ENCODE measurements at places on chromosomes 5 and 9.

GRCh38 chr5:141476132-141476911 lies 556 bp downstream of the PCDHGC3 start:
- H3K36me3 ChIP-seq = no peaks in the 10 kb centered on the region
- H3K4me3 ChIP-seq = peak overlapping the region; percentile 52
- peaks cover 46% of the 10 kb centered on the region for H3K27me3 ChIP-seq
- DNase-seq = no peak
- H3K4me1 ChIP-seq = peaks cover 27% of the 10 kb centered on the region
- H3K27ac ChIP-seq = no peak overlapping the region

DNA sequence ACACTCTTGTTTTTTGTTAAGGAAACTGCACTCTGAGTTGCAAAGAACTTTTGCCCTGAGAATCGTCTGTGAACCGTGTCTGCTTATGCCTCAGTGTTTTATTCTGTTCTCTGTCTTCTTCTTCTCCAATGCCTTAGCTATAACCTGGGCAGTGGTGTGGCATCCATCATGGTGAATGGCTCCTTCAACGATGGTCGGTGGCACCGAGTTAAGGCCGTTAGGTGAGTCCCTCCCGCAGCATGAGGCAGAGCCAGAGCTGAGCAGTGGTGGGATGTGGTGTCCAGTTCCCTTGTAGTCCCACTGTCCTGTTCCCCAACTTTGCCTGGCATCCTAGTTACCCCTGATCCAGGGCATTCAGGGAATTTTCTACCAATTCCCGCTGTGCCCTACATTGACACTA lies 98.3 kb downstream of the LIFR start:
- no peaks in the 10 kb centered on the region for H3K36me3 ChIP-seq
- peaks cover 26% of the 10 kb centered on the region for H3K4me1 ChIP-seq
- no peak for DNase-seq
- H3K27me3 ChIP-seq = peaks cover 78% of the 10 kb centered on the region

GRCh38 chr9:92992549-92992948 lies 45.2 kb downstream of the FGD3 start:
- DNase-seq = no peak
- H3K36me3 ChIP-seq = peaks cover 39% of the 10 kb centered on the region
- no peaks in the 10 kb centered on the region for H3K27me3 ChIP-seq
- H3K4me3 ChIP-seq = no peak overlapping the region

- H3K4me1 ChIP-seq = no peaks in the 10 kb centered on the region
- H3K27me3 ChIP-seq = no peaks in the 10 kb centered on the region
- H3K36me3 ChIP-seq = no peaks in the 10 kb centered on the region
Measured at GRCh38 chr5:143592648-143593047, 189.2 kb upstream of the NR3C1 start.

DNA sequence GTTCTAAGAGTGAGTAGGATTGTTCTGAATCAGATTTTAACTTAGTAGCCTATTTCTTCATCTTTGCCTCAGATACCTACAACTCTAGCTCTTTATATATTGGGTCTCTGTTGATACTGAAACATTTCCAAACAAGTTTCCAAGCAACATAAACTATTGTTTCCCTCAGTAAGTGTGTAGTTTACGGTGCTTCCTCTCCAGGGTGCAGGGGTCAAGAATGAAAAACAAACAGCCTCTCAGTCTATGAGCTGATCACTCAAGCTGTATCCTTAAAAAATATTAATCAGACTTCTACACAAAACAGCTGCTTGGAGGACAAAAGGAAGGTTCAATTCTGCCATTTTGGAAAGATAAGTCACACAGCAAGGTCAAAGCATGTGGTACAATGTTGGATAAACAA lies 75.0 kb downstream of the ADAMTS12 start:
- H3K27ac ChIP-seq = no peak overlapping the region
- no peaks in the 10 kb centered on the region for H3K4me1 ChIP-seq
- DNase-seq = no peak
- no peaks in the 10 kb centered on the region for H3K27me3 ChIP-seq

DNA sequence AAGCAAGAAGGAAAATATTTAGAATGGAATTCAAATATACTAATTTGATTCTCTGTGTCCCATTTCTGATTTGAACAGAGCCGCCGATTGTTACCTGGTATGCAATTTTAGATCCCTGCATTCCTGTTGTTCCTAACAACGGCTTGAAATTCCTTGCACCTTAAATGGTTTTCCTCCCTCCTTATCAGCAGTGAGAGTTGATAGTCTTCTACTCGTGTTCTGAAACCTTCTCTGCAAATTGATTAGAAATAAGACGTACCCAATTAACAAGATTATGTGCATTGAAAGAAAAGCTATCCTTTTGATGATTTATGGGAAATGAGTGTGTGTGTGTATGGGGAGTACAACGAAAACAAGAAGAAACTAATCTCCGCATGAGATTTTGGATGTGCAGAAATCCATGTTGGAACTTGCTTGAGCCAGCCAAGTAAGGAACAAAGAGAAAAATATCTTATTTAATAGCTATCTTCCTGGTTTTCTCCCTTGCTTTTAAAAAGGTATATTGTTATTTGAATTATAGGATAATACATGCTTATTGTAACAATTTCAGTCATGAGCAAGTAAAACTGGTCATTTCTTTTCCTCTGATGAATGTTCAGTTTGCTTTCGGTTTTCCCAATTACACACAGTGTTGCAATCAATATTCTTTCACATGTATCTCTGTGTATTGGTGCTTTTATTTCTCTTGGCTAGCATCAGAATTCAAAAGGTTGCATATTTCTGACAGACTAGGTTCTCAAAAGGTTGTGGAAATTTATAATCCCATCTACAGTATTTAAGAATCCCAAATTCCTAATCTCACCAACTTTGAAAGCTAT lies 211.1 kb upstream of the ACTBL2 start:
- no peak overlapping the region for H3K4me3 ChIP-seq
- no peaks in the 10 kb centered on the region for H3K36me3 ChIP-seq
- no peaks in the 10 kb centered on the region for H3K27me3 ChIP-seq
- no peak for DNase-seq
- H3K4me1 ChIP-seq = no peaks in the 10 kb centered on the region

DNA sequence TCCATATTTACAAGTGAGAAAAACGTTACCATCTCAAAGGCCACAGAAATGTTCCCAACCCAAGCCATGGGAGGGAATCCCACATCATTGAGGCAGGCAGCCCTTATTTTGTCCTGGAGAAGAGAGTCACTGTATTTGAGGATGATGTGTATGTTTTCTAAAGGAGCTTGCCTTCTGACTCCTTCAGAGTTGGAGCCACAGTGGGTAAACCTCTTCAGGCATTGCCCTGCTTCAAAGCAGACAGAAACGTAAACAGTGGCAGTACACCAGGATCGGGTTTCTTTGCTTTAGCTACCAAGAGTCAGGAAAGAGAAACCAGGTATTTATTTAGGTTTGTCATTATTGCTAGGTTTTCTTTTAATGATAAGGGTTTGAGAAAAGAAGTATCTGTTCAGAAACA lies 45.7 kb downstream of the MUSK start:
- H3K4me1 ChIP-seq = no peaks in the 10 kb centered on the region
- no peak overlapping the region for H3K27ac ChIP-seq
- DNase-seq = no peak
- H3K27me3 ChIP-seq = no peaks in the 10 kb centered on the region
- H3K36me3 ChIP-seq = no peaks in the 10 kb centered on the region
- no peak overlapping the region for H3K4me3 ChIP-seq

DNA sequence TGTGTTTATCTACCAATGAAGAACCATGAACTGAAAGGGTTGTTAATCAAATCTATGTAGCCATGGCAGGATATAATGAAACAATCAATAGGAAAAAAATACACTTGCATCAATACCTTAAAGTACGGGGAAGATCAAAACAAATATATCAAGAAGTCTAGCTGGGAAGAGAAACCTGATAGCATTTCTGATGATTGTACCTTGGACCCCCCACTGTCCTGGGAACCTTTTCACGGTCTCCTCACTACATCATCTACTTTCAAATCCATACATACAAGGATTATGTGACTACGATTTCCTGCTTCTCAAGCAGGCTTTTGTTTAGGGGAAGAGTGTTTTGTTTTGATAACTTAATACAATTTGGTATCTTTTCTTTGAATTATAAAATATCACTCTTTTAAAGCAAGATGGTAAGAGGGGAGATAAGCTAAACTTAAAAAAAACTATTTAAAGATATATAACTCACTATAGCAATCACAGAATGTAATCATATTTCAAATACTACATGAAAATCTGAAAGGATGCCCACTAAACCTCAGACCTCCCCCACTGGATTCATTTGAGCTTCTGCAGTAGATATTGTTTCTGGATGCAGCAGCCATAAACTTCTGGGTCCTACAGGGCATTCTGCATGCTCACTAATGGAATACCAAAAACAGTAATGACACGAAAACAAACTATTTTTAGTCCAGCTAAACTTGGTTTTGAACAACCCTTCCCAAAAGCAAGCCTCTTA lies 8.0 kb downstream of the EBF1 start:
- peaks cover 8% of the 10 kb centered on the region for H3K4me1 ChIP-seq
- H3K4me3 ChIP-seq = no peak overlapping the region
- peaks cover 19% of the 10 kb centered on the region for H3K27me3 ChIP-seq
- no peaks in the 10 kb centered on the region for H3K36me3 ChIP-seq
- no peak overlapping the region for H3K27ac ChIP-seq

GRCh38 chr5:369151-369868 lies 47.8 kb downstream of the AHRR start:
- H3K27me3 ChIP-seq = peaks cover 4% of the 10 kb centered on the region
- H3K4me1 ChIP-seq = peaks cover 27% of the 10 kb centered on the region
- H3K4me3 ChIP-seq = no peak overlapping the region
- no peak for DNase-seq
- no peak overlapping the region for H3K27ac ChIP-seq
- H3K36me3 ChIP-seq = no peaks in the 10 kb centered on the region

DNA sequence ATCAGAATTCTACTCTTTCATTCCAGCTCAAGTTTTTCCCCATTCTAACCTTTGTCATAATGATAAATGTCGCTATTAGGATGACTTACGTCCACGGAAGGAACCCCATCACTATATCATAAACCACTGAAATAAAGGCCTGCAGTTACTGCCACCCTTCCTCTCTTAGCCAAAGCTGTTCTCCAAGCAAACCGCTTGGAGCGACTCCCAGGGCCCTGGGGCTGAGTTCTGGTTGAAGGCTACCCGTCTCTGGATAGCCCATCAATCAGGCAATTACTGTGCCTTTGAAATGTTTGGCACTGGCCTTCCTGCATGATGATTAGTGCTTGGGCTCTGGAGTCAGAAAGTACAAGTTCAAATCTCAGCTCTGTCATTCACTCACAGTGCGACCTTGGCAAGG lies 386.0 kb downstream of the SPOCK1 start:
- H3K4me3 ChIP-seq = no peak overlapping the region
- H3K36me3 ChIP-seq = no peaks in the 10 kb centered on the region
- no peak for DNase-seq
- no peaks in the 10 kb centered on the region for H3K4me1 ChIP-seq

- no peak within 1 kb of the TSS for H3K27ac ChIP-seq
- DNase-seq = peak; percentile 32
- H3K4me3 ChIP-seq = peak within 1 kb of the TSS; percentile 63
- no peaks in the 10 kb centered on the region for H3K27me3 ChIP-seq
- no peaks in the 10 kb centered on the region for H3K36me3 ChIP-seq
Measured at GRCh38 chr9:130834371-130835336, at the start of gene ABL1. Gene ABL1, plus strand, starts transcription at chr9:130835254. Its CDS starts 193 bp downstream, at chr9:130835447.

Data from CD4-positive, alpha-beta T cell (primary cell).